ENCODE measurements at places on chromosomes 7 and 10.

DNA sequence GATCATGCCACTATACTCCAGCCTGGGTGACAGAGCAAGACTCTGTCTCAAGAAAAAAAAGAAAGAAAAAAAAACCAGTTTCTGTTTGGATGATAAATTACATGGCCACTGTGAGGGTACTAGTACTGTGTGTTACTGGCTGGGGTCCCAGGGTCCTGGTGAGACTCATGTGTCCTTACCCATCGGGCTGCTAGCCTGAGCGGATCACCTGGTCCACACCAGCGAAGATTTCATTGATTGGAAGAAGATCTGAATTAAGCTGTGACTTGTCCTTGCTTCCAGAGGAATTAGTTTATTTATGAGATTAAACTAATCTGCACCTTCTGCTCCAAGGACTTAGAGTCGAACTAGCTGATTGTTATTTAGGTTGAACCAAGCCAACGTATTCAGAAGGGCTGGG is 40.0 kb upstream of the BAMBI start:
- no peak for DNase-seq

- DNase-seq, result peak; percentile 18
Measured at GRCh38 chr10:112182784-112183328, 709 bp downstream of the GPAM start.

- no peak for DNase-seq
Measured at GRCh38 chr7:28105234-28105633, 75.4 kb downstream of the JAZF1 start.

- DNase-seq, result no peak
Measured at GRCh38 chr7:56188823-56189346, 72.7 kb upstream of the NUPR2 start.

All from colonic mucosa (tissue), 4 donors.